ENCODE measurements at places on chromosomes 3 and 15.

DNA sequence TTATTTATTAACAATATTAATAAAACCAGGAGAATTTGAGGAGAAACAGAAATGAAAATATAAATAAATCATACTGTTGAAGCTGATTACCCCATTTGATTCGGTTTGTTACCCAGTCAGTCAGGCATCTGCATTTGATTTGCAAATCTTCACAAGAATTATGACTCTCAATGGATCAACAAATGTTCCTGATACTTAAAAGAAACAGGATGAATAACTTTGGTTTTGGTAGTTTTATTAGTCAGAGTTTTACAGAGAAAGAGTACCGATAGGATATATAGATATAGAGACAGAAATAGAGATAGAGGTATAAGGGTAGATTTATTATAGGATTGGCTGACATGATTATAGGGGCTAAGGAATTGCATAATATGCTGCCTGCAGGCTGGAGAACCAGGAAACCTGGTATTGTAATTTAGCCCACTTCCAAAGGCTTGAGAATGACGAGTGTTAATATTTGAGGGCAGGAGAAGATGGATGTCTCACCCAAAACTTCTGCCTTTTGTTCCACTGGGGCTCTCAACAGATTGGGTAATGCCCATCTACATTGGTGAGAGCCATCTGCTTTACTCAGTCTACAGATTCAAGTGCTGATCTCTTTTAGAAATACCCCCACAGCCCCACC, 241.6 kb upstream of the COL8A1 start:
- peak; percentile 81 for DNase-seq

DNA sequence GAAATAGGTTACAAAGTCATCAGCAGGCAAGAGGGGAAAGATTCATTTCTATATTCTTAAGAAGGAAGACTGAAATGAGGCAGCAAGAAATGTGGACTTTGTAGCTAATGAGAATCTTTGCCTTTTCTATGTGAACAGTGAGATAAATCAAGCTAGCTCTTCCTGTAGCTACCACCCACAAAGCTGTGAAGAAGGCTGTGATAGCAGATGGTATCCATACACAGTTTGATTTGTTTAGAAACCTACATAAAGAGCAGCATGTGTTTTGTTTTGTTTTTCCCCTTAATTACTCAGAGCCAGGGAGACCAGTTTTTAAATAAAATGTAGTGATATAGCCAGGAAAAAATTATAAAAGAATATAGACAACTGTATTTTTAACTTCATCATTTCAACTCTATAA, 45.5 kb downstream of the TEX9 start:
- no peak for DNase-seq

DNA sequence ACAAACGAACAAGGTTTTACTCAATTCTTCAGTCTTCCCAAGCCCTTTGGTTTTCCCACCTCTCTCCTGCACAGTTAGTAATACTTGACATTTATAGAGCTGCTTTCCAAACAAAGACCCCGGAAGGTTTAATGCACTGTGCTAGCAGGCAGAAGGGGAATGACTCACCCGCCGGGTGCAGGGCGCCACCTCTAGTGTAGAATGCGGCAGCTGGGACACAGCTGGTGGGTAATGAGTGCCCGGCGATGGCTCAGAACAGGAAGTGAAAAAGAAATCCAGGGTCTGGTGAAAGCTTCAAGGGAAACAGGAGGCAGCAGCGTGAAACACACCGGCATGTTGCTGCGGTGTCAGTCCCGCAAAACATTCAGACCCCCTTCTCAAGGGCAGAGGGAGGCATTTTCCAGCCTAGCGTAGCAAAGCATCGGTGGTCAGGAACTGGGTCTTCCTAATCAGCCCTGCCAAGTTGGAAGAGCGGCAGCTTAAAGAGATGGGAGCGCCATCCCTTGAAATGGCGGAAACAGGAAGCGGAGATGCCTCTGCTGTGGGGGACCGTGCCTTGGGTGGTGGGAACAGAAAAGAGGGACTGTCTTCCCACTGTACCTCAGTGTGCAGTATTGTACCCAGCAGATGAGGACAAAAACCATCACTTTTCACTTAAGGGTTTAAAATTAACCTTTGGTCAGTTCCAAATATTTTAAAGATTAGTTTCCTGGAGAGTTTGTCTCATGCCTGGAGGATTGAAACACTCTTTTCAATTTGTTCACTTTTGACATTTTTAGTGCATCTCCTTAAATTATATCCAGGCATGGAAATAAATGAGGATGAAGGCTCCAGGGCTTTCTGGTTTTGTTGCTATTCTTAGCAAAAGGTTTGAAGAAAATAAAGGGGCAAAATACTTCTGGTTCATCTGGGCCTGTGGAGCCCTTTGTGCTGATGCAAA, 160.7 kb upstream of the MCTP2 start:
- no peak for DNase-seq

- no peak for DNase-seq
Observed at GRCh38 chr3:127962937-127963336, 47.9 kb downstream of the KBTBD12 start.

DNA sequence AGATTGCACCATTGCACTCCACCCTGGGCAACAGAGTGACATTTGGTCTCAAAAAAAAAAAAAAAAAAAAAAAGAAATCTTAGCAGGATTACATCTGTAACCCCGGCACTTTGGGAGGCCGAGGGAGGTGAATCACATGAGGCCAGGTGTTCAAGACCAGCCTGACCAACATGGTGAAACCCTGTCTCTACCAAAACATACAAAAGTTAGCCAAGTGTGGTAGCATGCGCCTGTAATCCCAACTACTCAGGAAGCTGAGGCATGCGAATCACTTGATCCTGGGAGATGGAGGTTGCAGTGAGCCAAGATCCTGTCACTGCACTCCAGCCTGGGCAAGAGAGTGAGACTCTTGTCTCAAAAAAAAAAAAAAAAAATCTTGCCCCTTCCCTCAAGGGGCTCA, 40.4 kb downstream of the LIPC start:
- DNase-seq, result no peak

GRCh38 chr15:90929246-90930019, 2.9 kb downstream of the HDDC3 start:
- DNase-seq, result peak; percentile 53
